GM13977 (cell line): ENCODE measurements at places on chromosomes 2 and 18.

- no peak for DNase-seq
Measured at GRCh38 chr2:54903736-54904554, 146.3 kb downstream of the RTN4 start.

DNA sequence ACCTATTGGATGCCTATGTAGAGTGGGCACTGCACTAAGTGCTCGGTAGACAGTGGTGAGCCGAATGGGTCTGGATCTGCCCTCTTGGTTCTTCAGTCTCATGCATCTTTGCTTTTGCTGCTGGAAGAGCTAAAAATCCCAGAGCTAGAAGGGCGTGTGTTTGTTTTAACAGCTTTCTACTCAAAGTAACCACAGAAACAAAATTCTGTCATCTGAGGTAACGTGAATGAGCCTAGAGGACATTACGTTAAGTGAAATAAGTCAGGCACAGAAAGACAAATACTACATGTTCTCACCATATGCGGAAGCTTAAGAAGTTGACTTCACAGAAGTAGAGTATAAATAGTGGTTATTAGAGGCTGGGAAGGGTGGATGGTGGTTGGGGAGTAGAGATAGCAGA lies 119.8 kb downstream of the PLB1 start:
- DNase-seq: no peak

DNA sequence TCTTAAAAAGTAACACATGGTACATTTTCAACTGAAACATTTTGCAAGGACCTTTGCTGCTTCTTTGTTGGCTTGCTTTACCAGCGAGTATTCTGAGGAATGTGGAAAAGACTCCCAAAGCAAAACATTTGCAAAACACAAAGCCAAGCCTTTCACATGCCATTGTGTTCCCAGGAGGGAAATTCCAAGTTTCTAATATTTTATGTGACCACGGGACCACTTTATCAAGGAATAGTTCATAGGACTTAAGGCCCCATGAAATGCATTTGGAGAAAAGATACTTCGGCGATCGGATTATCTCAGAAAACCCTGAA lies 26.2 kb downstream of the CYP27C1 start:
- no peak for DNase-seq

- DNase-seq: no peak
Measured at GRCh38 chr2:157895531-157895930, 19.4 kb upstream of the ACVR1 start.

GRCh38 chr2:29487967-29488555 lies 372.8 kb downstream of the CLIP4 start:
- DNase-seq: no peak

DNA sequence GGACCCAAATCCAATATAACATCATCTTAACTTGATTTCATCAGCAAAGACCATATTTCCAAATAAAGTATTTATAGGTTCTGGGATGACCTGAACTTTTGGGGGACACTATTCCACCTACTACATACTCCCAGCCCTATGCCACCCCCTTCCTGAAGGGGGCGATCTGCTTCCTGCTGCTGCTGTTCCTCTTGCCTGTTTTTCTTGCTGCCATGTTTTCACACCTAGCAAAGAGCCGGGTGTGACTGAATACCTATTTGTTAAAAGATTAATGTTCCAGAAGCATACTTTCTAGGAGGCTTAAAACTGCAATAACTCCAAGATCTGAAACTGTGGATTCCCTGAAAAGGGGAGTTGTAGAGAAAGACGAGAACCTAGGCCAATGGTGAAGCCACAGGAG lies 89.7 kb downstream of the ICOS start:
- DNase-seq: no peak

DNA sequence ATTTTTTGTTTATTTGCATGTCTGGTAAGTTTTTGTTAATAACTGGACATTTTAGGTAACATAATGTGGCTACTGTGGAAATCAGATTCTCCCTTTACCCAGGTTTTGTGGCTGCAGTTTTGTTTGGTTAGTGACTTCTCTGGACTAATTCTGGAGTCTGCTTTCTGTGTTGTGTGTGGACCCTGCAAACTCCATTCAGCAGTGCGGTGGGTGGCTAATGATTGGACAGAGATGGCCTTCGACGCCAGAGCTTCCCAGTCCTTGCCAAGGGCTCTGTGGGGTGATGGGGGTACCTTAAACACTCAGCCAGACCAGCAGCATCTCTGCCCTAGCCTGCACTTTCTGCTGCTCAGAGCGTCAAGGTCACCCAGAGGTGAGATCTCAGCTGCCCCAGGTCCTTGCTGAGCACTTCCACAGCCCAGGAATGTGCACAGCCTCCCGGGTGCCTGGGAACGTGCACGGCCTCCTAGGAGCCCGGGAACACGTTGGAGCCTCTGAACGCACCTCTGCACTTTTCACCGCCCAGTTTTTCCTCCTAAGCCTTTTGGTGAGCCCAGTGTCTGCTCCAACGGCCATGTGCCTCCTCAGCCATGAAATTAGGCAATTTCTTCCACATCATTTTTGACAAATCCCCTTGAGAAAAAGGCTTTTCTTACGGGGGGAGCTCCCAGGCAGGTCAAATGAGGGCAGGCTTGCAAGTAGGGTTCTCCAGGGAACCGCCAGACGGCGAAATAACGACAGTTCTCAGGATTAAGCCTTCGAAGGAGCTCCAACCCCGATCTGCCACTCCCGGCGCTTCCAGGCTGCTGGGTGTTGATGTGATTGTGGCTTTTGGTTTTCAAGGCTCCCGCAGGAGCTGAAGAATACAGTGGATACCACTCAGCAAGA lies 35.2 kb upstream of the KLF11 start:
- DNase-seq: no peak
